ENCODE measurements at places on chromosomes 4 and X.

GRCh38 chr4:158327525-158327924 lies 117.2 kb downstream of the TMEM144 start:
- no peak for DNase-seq

DNA sequence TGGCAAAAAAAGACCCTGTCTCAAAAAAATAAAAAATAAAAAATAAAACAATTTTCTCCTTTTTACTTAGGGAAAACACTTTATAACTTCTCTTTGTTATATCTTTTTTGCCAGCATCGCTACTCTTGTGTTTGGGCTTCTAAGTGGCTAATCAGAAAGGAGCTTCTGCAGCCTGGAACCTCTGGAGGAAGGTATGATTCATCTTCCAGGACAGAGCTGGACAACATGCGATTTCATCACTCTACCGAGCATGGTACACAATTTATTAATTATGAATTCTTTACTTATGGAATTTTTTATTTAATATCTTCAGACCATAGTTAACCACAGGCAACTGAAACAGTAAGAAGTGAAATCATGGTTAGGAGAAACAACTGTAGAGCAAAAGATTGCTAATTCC lies 1254.3 kb upstream of the AGA start:
- no peak for DNase-seq

GRCh38 chr4:66556651-66557278 lies 886.5 kb upstream of the EPHA5 start:
- no peak for DNase-seq

- no peak for DNase-seq
Measured at GRCh38 chr4:149311076-149311475, 504.6 kb downstream of the IQCM start.

DNA sequence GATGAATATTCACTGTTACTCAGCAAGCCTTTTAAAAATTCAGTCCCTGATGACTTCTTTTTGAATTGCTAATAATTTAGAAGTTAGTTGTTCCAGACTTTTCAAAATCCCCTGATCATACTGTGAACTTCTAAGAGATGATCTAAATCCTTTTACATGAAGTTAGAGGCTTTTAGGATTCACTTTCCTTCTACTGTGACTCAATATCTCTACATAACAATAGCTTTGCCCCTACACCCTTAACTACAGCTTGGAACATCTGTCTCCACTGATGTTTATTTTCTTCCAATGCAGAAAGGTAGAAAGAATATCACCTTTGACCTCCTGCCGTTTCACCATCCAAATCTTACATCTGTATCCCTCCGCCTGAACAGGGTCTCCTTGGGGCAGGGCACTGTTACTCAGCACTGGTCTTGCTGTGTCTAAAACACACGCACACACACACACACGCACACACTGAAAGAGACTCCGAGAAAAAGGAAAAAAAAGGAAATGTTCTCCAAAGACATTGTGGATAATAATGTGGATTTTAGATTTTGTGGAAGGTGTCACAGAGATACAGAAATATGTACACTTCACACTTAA lies 111.6 kb upstream of the GPRIN3 start:
- DNase-seq: no peak

GRCh38 chr4:128550060-128550459 lies 259.4 kb upstream of the JADE1 start:
- no peak for DNase-seq

DNA sequence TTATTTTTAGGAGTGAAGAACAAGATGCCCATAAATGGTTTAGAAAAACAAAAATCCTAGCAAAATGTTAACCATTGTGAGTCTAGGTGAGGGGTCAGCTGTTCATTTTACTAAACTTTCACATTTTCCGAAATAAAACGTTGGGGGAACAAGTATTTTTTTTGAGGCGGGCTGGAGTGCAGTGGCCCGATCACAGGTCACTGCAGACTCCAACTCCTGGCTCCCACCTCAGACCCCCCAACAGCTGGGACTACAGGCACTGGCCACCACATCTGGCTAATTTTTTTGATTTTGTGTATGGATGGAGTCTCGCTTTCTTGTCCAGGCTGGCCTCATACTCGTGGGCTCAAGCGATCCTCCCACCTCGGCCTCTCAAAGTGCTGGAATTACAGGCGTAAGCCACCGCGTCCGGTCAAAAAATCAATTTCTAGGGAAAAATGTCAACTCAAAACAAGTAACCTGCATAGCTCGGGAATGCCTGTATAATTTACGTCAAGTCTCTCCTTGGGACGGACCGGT lies 742 bp upstream of the TAF1 start:
- no peak for DNase-seq

GRCh38 chrX:152641256-152641875 lies 3.7 kb downstream of the GABRQ start:
- no peak for DNase-seq

GRCh38 chr4:150140774-150141400 lies 62.6 kb downstream of the DCLK2 start:
- DNase-seq: no peak

- DNase-seq: no peak
Measured at GRCh38 chr4:136036744-136037143, 1495.5 kb downstream of the PCDH18 start.

DNA sequence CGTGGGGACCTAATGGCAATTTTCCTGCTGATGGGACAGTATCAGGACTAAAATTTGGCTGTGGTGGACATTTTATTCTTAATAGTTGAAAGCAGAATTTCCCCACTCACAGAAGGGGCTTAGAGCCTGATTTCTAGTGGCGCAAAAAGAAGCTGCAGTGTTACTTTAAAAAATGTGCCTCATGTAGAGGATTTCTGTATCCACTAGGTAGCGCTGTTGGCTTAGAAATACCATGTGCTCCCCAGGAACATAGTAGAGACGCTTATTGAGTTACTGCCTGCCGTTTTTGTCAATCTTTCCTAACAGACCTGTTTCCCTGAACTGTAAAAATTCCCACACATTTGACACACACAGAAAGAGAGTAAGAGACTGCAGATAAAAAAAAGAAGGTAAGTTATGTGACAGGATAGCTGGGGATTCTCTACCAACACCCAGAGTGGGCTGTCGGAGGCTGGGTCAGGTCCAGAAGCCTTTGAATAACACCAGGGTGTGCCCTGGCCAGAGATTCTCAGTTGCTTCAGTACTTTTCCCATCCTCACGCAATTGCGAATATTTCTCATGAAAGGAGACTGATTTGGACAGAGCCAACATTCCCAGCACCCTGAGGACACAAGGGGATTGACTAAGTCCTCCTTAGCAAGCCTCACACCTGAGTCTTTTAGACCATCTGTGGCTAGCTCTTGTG lies 88.4 kb downstream of the ZXDA start:
- DNase-seq: peak; percentile 23

DNA sequence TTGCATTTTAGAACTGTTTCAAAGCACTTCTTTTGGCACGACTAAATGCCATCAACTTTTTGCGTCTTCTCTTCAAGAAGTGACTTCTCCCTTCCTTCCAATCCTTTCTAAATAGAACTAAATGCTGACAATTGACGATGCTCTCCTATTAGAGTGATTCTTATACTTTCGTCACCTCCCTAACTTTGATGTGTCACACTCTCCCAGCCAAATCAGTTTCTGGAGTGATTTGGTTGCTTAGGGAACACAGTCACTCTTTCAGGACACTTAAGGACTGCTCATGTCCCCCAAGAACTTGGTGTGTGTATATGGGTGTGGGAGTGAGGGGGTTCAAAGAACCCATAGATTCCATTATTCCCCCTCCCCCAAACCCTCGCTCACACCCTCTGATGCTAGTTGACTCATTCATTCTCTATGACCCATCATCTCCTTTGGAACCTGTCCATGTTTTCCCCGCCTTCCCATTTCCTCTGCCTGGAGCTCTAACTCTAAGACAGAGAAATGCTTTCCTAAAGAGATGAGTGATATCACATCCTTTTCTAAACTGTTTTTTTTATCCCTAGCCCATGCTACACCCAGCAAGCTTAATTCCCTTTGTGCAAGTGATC lies 26.8 kb upstream of the AREG start:
- DNase-seq: no peak

- DNase-seq: no peak
Measured at GRCh38 chr4:81963763-81964020, 410.1 kb downstream of the HNRNPD start.

GRCh38 chrX:64230123-64230970 lies at the start of gene ASB12:
TSS of gene ASB12 (minus strand) at chrX:64230607. CDS start at chrX:64225650, 4,957 bp downstream.
- DNase-seq: no peak

DNA sequence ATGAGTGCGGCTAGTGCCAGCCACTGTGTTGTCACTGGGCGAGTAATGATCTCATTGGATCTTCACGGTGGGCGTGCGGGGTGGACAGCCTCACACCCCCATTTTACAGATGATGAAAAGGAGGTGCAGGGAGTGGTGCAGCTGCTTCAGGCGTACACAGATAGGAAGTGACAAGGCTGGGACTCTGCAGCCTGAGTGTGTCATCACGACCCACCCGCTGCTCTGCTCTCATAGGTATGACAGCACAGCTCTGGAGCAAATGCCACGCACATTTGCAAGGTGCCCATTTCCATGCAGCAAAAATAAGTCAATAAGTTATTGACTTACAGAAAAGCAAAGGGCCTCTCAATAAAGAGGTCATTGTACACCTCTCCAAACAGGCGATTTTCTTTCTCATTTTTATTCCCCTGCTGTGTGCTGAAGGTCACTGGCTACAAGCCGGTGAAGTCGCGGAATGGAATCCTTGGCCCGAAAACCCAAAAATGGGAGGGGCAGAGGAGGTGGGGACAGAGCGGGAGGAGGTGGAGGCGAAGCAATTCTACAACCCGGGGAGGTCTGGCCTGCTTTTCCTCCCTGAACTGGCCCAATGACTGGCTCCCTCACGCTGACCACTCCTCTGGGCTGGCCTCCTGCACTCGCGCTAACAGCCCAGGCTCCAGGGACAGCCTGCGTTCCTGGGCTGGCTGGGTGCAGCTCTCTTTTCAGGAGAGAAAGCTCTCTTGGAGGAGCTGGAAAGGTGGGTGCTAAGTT lies at the start of gene SOD3:
Gene SOD3, plus strand, starts transcription at position 658 of the 750 bp plus-strand sequence. CDS start 3,949 bp downstream, outside the sequence.
- no peak for DNase-seq

DNA sequence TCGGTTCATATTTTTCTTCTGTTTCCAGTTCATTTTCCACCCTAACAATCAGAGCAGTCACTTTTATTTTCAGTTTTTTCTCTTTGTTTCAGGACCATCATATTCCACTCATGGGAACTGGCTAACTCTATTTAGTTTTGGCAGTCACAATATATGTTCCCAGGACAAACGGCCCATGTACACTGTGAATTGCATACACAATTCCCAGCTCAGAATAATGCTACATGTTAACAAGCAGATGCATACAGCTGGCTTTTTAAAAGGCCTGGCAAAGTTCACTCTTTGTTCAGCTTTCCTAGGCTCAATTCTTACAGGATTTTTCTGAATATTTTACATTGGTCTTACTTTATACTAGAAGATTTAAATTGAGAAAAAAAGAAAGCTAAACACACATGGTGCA lies 224.9 kb downstream of the ANKRD50 start:
- DNase-seq: no peak

GRCh38 chr4:42637867-42638266 lies 19.0 kb downstream of the ATP8A1 start:
- no peak for DNase-seq

GRCh38 chr4:173498023-173498422 lies 32.0 kb downstream of the HAND2 start:
- DNase-seq: no peak

DNA sequence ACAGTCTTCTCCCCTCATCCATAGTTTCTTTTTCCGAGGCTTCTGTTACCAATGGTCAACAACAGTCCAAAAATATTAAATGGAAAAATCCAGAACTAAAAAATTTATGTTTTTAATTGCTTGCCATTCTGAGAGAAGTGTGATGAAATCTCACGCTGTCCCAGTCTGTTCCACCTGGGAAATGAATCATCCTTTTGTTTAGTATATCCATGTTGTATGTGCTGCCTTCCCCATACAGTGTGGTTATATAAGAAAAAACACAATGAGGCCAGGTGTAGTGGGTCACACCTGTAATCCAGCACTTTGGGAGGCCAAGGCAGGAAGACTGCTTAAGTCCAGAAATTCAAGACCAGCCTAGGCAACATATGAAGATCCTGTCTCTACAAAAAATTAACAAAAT lies 161.6 kb downstream of the CHIC2 start:
- DNase-seq: no peak

DNA sequence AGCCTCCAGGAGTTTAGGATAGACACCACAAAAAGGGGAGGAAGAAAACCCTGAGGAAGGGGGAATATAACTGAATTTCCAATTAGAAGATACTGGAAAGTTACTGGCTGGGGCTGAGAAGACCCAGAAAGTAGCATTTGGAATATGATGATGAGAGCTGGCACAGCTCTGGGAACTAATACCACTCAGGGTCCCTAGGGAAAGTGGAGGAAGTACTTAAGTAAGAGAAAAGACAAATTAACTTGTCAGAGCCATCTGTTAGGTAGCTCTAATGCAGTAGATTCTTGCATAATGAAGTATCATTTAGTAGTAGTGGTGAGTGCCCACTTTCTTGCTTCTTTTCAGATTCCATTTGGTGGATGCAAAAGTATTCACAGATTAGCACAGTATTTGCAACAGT lies 90.8 kb upstream of the TSPAN5 start:
- DNase-seq: no peak

DNA sequence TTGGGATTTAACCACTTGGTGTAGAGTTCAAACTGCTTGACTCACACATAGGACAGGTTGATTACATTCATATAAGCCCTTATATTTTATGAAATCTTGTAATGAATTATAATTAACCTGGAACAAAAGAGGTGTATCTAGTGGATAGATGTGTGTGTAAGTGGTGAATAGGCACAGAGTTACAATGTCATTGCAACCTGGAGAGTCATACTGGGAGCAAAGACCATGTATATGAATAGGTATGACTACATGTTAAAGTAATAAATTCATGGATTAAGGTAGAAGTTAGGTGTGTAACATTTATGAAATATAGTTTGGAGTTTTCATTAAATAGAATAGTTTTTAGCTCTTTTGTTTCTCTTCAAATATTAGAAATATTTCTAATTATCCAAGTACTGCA lies 26.1 kb downstream of the RAP1GDS1 start:
- no peak for DNase-seq

- no peak for DNase-seq
Measured at GRCh38 chr4:110629214-110629754, 6.4 kb upstream of the PITX2 start.

DNA sequence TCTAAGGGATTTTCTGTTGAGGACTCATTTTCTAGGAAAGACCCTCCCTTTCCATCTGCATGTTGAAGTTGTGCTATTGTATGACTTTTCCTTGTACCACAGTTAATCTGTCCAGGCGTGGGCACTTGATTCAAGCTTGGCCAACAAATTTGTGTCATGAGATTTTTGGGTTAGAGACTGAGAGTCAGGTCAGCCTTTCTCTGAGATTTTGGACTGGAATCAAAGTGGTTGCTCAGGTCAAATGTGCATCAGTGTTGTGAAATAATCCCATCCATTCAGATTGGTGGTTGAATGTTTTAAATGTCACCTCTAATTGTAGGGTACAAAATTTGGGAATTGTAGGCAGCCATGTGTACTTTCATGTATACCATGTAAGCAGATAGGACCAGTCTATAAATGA lies 545.2 kb upstream of the IGFBP7 start:
- no peak for DNase-seq

- DNase-seq: no peak
Measured at GRCh38 chr4:47251348-47252135, 212.0 kb downstream of the COMMD8 start.

- no peak for DNase-seq
Measured at GRCh38 chr4:149784018-149784417, 31.6 kb downstream of the IQCM start.
